ENCODE measurements at places on chromosomes 6 and 20. TPM values are rescaled to one million over a fixed set of nuclear protein-coding genes. Genes with fewer than 3 reads are reported as not detected.

OR2J3 gene
- not detected for total RNA-seq

DLK2 gene
- 1.5 TPM for total RNA-seq

IPCEF1 gene
- 0.84 TPM for total RNA-seq

ARMH2 gene
- total RNA-seq = not detected

GMEB2 gene
- total RNA-seq = 9.0 TPM

PPP2R5D gene
- total RNA-seq = 40.4 TPM

CNR1 gene
- total RNA-seq = 56.0 TPM

SLC44A4 gene
- 0.84 TPM for total RNA-seq

MTFR2 gene
- total RNA-seq = 2.5 TPM

WASF1 gene
- total RNA-seq = 12.1 TPM

SRSF3 gene
- total RNA-seq = 172 TPM

BEND6 gene
- total RNA-seq = 0.72 TPM

UNC5CL gene
- total RNA-seq = 1.9 TPM

GRCh38 chr6:13511913-13512717 lies 24.7 kb upstream of the GFOD1 start:
- DNase-seq = no peak

GRCh38 chr6:72699159-72699558 lies 77.3 kb downstream of the KCNQ5 start:
- DNase-seq = no peak

- DNase-seq = no peak
Observed at GRCh38 chr20:7459083-7459482, 481.2 kb downstream of the HAO1 start.

DNA sequence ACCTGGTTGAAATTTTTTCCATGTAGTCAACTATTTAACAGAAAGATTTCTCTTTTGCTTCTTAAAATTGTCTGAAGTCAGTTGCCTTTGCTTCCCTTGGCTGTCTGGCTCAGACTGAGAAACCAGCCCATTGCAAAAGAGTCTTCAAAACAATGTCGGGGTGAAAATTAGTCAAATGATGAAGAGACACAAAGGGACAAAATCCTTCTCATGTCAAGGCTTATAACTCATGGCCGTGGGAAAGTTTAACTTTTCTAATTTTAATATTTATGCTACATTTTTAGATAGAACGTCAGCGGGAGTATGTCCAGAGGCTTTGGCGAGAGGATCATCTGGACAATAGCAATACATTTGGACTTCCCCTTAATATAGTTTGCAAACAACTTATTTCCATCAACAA lies 127.2 kb downstream of the CD164 start:
- no peak for DNase-seq

DNA sequence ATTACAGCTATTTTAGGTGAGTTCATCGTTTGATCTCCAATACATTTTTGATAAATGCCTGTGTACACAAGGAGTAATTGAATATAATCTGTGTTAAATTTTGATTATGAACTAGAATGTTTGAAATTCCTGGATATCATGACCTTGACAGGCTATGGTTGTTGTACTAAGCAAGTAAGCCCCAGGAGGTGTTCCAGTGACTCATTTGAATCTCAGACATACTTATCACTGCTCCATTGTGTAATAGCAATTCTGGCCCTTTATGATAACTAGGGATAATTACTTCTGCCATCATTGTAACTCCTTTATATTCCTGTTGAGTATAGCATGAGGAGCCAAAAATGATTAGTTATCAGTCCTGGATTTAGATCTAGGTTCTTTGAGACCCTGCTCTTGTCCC lies 1424.6 kb upstream of the ADGRB3 start:
- no peak for DNase-seq

DNA sequence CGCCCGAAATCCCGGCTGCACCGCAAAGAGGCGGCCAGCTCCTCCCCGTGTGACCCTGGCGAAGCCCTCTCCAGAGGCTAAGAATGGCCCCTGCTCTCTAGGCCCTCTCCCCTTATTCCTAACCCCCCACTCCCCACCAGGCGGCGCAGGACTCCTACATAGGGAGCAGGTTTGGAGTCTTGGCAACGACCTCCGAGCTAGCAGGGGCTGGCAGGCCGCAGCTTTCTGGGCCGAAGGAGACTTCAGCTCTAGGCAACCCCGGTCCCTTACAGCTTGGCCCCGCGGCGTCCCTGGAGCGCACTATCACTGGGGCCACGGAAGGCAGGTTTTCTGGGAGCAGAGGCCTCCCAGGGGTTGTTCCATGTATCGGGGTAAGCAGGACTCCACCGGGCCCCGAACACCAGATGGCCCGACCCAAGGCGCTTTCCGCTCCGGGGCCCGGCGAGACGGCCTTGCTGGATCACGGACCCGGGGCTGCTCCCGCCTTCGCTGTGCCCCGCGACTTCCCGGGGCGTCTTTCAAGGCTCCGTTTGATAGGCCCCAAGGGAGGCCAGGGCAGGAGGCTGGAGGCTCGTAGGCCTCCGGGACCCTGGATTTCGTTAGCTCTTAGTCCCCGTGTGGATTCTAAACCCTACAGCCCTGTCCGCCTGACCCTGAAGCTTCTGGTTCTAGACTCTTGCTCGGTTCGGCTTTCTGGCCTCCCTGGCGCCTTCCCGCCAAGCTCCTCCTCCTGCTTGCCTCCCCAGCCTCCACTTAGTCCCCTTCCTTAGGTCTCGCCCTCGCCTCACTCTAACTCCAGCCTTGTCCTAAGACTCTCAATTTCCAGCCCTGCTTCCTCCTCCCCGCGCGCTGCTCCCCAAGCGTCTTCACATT lies 1.9 kb downstream of the SLC32A1 start:
- DNase-seq = no peak

DNA sequence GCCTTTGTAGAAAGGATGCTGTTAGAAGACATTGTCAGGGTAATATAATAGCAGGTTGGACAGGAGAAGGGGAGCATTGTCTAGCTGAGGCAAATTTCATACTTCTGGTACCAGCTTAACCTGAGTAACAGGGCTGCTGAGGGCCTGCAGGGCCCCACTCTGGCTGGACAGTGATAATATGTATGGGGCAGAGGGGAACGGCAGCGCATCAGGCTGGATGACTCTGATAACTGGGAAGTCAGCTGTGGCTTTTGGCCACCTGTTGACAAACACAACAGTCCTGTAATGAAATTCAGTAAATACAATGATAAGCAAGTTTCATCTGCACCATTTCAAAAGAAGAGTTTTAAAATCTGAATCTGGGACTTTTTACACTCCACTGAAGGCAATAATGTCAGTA lies 259.9 kb upstream of the CNR1 start:
- no peak for DNase-seq

GRCh38 chr20:41225091-41225490 lies 87.7 kb downstream of the PLCG1 start:
- DNase-seq = no peak

GRCh38 chr6:20200761-20201630 lies 11.3 kb downstream of the MBOAT1 start:
- DNase-seq = no peak

- DNase-seq = no peak
Observed at GRCh38 chr6:108127056-108127455, 38.8 kb upstream of the NR2E1 start.

DNA sequence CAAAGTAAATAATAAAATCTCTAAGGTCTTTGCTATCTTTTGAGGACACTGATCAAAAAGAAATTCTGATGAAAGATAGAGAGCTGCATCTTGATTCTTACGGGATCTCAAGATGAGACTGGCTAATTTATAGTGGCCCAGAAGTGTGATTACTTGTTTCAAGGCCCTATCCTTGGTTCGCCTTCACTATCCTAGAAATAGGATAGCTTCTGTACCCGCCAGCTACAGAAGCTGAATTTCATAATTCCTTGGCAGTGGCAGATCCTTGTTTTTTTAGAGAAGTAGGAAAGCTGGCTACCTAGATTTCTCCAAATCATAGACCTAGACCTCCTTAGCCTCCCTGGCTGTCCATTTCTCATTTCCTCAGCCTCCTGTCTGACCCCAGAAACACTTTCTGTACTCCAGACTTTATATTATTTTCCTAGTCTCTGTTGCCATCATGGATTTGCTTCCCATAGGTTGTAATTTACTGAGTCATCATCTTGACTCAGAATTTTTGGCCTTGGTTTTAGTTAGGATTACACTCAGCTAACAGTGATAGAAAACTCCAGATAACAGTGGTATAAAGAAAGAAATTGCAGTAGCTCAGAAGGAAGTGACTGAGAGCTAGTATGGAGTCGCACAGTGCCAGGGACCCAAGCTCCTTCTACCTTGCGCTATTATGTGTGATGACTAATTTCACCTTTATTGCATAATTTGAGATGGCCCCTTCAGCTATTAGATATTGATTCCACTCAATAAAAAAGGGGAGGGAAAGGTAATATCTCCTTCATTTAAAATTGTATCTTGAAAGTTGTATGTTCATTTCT lies 27.7 kb downstream of the PHF3 start:
- no peak for DNase-seq

- DNase-seq = peak; percentile 71
Observed at GRCh38 chr6:43608310-43608763, 20.7 kb downstream of the GTPBP2 start.

- no peak for DNase-seq
Observed at GRCh38 chr6:119454714-119455113, 105.2 kb upstream of the MAN1A1 start.

- DNase-seq = no peak
Observed at GRCh38 chr6:4999586-4999985, 4.3 kb downstream of the RPP40 start.

DNA sequence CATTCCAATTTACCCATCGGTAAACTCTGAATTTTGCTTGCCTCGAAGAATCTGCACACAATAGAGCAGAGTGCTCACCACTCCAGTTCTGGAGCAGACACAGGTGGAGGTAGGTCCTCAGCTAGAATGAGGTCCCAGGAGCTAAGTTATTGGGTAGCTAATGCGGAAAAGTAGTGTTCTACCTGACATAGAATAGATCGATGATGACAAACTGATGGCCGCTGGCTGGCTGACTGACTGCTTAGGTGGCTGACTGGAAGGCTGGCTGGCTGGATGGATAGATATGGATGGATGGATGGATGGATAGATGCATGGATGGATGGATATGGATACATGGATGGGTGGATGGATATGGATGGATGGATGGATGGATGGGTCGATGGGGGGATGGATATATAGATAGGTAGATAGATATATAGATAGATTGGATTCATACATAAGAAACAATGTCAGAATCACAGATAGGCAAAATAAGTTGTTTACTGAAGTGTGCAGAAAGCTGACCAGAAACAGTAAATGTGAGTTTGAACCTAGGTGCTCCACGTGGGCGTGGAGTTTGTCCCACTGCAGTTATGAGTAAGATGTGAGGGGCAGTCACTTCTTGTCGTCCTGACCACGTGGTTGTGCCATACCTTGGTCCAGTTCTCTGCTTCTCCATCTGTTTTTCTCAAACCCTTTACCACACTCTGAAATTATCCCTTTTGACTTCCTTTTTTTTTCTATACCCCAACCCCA lies 62.1 kb downstream of the TBXT start:
- DNase-seq = no peak

- no peak for DNase-seq
Observed at GRCh38 chr6:36126553-36127458, 3.5 kb upstream of the MAPK13 start.

DNA sequence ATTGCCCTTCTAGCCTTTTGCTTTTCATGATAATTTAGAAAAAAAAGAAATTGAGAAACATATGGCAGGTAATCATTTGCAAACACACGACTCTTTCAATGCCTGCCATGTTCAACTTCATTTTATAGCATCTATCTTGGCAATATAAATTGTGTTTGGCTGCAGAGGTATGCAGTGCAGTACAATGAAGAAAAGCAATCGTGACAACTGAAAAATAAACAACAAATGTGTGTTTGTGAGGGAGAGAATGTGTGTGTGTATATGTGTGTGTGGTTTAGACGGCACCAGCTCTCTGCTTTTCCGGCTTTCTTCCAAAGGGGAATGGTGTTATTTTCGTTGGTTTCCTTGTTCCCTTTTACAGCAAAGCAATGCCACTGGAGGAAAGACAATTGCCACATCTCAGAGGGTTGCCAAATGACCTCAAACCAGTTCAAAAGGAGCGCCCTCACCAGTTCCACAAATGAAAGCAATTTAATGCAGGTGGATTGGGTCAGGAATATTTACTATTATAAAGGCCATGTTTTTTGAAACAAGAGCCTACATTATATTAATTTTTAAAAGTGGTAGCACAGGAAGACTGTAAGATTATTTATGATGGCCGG lies 587.2 kb downstream of the PRKN start:
- no peak for DNase-seq

DNA sequence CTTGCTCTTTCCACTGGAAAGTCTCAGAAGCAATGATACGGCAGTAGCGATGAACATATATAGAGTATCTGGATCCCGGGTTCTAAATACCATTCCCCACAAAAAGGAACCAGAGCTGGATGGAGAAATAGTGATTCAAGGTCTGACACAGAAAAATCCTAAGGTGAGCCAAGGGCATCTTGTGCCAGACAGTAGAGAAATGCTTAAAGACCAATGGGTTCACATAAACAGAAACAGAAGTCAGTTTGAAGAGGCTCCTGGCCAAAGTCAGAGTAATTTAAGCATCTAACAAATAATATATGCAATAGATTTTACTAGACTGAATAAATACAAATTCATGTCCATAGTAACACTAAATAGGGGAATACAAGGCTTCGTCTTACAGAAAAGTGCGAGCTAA lies 54.7 kb downstream of the RGS17 start:
- no peak for DNase-seq

GRCh38 chr6:35086282-35086632 lies 54.9 kb downstream of the TCP11 start:
- DNase-seq = no peak

- no peak for DNase-seq
Observed at GRCh38 chr6:159565181-159565710, 127.8 kb downstream of the SOD2 start.

DNA sequence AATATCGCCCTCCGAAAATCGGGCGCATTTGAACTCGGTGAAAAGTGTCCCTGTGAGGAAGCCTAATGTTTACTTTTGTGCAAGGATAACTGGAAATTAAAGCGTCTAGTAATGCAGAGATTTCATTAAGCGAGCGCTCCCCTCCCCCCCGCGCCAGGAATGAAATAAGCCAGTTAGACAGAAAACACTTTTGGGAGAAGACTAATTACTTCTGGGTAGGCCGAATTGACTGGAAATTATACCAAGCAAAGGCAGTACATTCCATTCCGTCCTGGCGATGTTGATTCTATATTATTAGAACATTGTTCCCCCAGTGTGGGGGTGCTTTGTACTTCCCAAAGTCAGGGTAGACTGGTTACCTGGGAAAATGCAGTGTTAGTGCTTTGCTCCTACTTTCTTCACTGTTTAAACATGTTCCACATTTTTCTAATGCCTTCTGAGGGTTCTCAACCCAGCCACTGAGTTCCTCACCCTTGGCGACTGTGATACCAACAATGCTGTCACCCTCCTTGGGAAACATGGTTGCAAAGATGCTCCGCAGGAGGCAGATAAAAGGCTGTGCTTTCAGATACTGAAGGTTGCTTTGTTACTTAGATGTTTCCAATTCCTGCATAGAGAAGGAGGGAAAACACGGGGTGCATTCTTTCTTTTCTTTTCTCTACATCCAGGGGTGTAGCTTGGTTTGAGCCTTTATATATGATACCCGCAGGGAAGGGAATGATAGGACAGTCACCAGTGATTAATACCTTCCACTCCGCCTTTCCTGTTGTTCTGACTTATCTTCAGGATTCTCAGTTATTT lies 2.6 kb downstream of the GJA1 start:
- no peak for DNase-seq
